Suprapubic skin (tissue), 4 donors: ENCODE measurements at places on chromosomes 11 and 22. TPM values are rescaled to one million over a fixed set of nuclear protein-coding genes. Genes with fewer than 3 reads are reported as not detected.

GRCh38 chr11:27642954-27643353 lies 57.3 kb downstream of the BDNF start:
- H3K27me3 ChIP-seq = no peaks in the 10 kb centered on the region
- no peak overlapping the region for H3K4me3 ChIP-seq
- no peak overlapping the region for H3K27ac ChIP-seq

GRCh38 chr11:75155570-75156422 lies 4.9 kb downstream of the SLCO2B1 start:
- no peak overlapping the region for H3K27ac ChIP-seq
- H3K27me3 ChIP-seq = no peaks in the 10 kb centered on the region
- peaks cover 24% of the 10 kb centered on the region for H3K4me1 ChIP-seq
- H3K36me3 ChIP-seq = no peaks in the 10 kb centered on the region
- H3K4me3 ChIP-seq = no peak overlapping the region
- no peak for DNase-seq

- DNase-seq = no peak
- peak overlapping the region; percentile 30 for H3K4me3 ChIP-seq
- H3K4me1 ChIP-seq = peaks cover 53% of the 10 kb centered on the region
These were observed 2.1 kb downstream of the ROBO4 start for GRCh38 chr11:124895471-124895971.

The GSTT2B gene
- total RNA-seq = 13.5 TPM

- H3K27me3 ChIP-seq = no peaks in the 10 kb centered on the region
- no peak for DNase-seq
- H3K27ac ChIP-seq = no peak overlapping the region
- no peaks in the 10 kb centered on the region for H3K36me3 ChIP-seq
These were observed 4.0 kb downstream of the LRP4 start for GRCh38 chr11:46914363-46914762.

GRCh38 chr11:107337917-107338316 lies 119.7 kb downstream of the CWF19L2 start:
- H3K27me3 ChIP-seq = no peaks in the 10 kb centered on the region
- H3K36me3 ChIP-seq = peaks cover 9% of the 10 kb centered on the region
- H3K4me1 ChIP-seq = no peaks in the 10 kb centered on the region
- H3K27ac ChIP-seq = no peak overlapping the region
- DNase-seq = no peak

DNA sequence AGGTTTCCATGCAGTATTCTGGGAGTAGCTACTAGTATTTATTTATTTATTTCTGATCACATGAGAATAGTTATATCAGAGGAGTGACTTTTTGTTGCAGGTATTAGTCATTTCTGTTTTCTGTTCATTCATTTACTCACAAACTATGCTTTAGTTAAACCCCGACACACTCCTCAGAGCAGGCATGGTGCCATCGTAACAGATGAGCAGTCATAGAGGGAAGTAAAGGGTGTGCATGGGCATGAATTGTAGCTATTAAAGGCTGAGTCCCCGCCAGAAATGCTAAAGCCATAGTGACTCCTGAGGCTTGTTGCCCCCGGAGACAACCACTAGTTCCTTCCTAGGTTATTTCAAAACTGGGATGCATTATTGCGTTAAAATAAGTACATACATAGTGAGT lies 10.6 kb downstream of the JHY start:
- no peaks in the 10 kb centered on the region for H3K27me3 ChIP-seq
- no peak for DNase-seq
- no peaks in the 10 kb centered on the region for H3K4me1 ChIP-seq

DNA sequence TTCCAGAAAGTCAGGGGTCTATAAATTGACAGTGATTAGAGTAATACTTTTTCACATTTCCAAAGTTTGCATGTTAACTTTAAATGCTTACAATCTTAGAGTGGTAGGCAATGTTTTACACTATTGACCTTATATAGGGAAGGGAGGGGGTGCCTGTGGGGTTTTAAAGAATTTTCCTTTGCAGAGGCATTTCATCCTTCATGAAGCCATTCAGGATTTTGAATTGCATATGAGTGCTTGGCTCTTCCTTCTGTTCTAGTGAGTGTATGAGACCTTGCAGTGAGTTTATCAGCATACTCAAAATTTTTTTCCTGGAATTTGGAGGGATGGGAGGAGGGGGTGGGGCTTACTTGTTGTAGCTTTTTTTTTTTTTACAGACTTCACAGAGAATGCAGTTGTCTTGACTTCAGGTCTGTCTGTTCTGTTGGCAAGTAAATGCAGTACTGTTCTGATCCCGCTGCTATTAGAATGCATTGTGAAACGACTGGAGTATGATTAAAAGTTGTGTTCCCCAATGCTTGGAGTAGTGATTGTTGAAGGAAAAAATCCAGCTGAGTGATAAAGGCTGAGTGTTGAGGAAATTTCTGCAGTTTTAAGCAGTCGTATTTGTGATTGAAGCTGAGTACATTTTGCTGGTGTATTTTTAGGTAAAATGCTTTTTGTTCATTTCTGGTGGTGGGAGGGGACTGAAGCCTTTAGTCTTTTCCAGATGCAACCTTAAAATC lies 5.3 kb downstream of the MALAT1 start:
- no peak for DNase-seq
- no peaks in the 10 kb centered on the region for H3K27me3 ChIP-seq

The SYT13 gene
- 1.8 TPM for total RNA-seq

The MRGPRX4 gene
- total RNA-seq = not detected

DNA sequence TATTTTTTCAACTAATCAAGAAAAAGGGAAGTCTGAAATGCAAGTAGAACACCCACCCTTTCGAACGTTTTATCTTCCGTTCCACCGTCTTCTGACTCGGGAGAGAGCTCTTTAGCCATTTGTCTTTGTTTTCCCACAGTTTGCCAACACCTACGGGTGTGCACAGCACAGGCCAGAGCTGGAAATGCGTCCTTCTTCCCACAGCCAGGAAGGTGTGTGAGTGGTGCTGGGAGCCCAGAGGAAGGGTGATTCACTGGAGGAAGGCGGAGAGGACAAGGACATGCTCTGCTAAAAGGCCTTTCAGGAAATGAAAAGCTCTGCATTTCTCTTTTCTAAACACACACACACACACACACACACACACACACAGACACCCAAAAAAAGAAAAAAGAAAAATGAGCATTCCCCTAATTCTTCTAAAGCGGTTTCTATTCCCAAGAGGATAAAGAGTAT lies 18.5 kb downstream of the ENDOD1 start:
- H3K27me3 ChIP-seq = no peaks in the 10 kb centered on the region
- H3K4me3 ChIP-seq = peak overlapping the region; percentile 31
- peaks cover 55% of the 10 kb centered on the region for H3K4me1 ChIP-seq
- H3K27ac ChIP-seq = peak overlapping the region; percentile 87

The RCN1 gene
- 28.6 TPM for total RNA-seq

DNA sequence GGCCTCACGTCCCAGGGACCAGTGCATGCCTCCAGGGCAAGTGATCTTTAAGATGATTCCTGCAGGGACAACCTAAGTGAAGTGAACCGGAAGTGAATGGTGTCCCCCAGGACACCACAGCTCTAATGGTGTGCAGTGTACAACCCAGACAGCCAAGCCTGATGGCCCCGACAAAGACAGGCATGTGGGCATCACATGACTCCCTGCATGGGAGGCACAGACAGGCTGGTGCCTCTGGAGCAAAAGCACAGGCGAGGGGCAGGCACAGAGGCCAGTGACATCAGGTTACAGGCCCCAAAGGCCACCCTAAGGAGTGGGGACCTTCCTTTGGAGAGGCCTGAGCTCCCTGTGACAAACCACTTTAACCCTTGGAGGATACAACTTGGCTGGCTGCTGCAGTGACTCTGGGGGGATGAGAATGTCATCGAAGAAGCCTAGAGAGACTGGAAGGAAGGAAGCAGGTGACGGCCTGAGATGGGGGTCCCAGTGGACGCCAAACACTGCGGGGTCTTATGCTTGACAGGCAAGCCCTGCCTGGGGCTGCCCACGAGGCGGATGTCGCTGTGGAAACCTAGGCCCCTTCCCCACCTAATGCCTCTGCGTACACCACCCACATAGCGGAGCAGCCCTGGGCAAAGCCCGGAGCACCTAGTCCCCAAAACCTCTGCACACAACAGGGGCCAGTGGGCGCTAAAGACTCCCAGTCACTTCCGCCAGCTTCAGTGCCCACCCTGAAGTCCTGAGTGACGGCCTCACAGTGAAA lies 12.4 kb downstream of the POLR3H start:
- H3K4me3 ChIP-seq = no peak overlapping the region
- H3K36me3 ChIP-seq = peaks cover 70% of the 10 kb centered on the region
- H3K4me1 ChIP-seq = peaks cover 10% of the 10 kb centered on the region

GRCh38 chr22:35596821-35597220 lies 20.3 kb downstream of the MB start:
- no peaks in the 10 kb centered on the region for H3K4me1 ChIP-seq
- no peaks in the 10 kb centered on the region for H3K27me3 ChIP-seq
- no peak for DNase-seq
- H3K36me3 ChIP-seq = no peaks in the 10 kb centered on the region

The ELMOD1 gene
- 46.5 TPM for total RNA-seq

GRCh38 chr11:78313181-78313795 lies 104.3 kb downstream of the GAB2 start:
- H3K27me3 ChIP-seq = no peaks in the 10 kb centered on the region
- no peak for DNase-seq

DNA sequence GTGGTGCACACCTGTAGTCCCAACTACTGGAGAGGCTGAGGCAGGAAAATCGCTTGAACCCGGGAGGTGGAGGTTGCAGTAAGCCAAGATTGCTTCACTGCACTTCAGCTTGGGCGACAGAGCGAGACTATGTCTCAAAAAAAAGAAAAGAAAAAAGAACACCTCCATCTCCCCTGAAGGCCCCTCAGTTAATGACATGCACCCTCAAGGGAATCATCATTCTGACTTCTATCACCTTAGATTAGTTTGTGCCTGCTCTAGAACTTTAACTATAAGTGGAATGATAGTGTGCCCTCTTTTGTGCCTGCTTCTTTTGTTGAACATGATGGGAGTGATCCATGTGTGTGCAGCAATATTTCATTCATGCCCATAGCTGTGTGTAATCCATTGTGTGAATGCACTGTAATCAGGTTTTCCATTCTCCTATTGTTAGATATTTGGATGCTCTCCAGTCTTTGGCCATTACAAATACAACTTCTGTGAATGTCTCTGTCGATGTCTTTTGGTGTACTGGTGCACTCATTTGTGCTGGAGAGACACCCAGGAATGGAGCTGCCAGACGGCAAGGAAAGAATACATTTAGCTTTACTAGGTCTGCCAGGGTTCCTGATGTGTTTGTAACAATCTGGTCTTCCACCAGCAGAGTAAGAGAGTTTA lies 883 bp upstream of the VPREB3 start:
- H3K4me3 ChIP-seq = no peak overlapping the region
- no peak for DNase-seq
- peaks cover 15% of the 10 kb centered on the region for H3K4me1 ChIP-seq
- H3K27ac ChIP-seq = no peak overlapping the region

GRCh38 chr11:65053827-65054508 lies 4.4 kb downstream of the NAALADL1 start:
- no peaks in the 10 kb centered on the region for H3K36me3 ChIP-seq
- H3K4me1 ChIP-seq = no peaks in the 10 kb centered on the region
- no peak for DNase-seq
- H3K4me3 ChIP-seq = no peak overlapping the region

- H3K27ac ChIP-seq = no peak overlapping the region
- DNase-seq = no peak
- no peak overlapping the region for H3K4me3 ChIP-seq
- H3K4me1 ChIP-seq = no peaks in the 10 kb centered on the region
- H3K27me3 ChIP-seq = no peaks in the 10 kb centered on the region
These were observed 33.0 kb downstream of the GAS2 start for GRCh38 chr11:22699388-22699787.

DNA sequence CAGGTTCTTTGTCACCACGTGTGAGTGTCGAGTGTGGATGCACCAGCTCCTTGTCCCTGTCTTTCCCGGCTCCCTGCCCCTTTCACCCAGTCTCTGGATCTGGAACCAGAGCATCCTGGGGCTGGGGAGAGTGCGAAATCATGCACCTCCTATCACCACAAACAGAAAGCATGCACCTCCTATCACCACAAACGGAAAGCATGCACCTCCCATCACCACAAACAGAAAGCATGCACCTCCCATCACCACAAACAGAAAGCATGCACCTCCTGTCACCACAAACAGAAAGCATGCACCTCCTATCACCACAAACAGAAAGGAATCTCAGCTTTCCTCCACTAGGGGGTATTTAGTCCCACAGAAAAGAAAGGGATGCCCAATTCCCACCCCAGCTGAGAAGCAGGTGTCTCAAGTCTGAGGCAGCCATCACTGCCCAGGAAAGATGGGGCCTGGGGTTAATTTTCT lies 5.9 kb upstream of the GLB1L3 start:
- H3K4me1 ChIP-seq = peaks cover 23% of the 10 kb centered on the region
- H3K27me3 ChIP-seq = peaks cover 54% of the 10 kb centered on the region
- H3K27ac ChIP-seq = no peak overlapping the region
- no peak overlapping the region for H3K4me3 ChIP-seq

DNA sequence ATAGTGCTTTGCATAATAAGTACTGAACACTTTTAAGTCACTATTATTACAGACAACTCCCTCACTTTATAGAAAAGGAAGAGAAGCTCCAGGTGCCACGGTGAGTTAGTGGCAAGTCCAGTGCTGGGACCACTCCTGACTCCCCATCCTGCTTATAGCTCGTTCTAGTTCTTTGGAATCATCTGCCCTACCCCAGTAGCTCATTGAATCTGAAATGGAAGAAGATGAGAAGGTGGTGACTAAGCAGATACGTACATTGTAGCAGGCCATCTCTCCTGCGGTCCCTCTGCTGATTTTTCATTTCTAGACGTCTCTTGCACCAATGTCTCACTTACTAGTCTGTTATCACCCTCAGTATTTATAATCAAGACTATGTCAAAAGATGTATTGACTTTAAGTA lies 21.6 kb downstream of the MMP20 start:
- H3K36me3 ChIP-seq = no peaks in the 10 kb centered on the region
- H3K27me3 ChIP-seq = no peaks in the 10 kb centered on the region
- no peaks in the 10 kb centered on the region for H3K4me1 ChIP-seq
- peak overlapping the region; percentile 63 for H3K27ac ChIP-seq
- no peak for DNase-seq

- peak overlapping the region; percentile 95 for H3K27ac ChIP-seq
- H3K27me3 ChIP-seq = no peaks in the 10 kb centered on the region
- peaks cover 40% of the 10 kb centered on the region for H3K4me1 ChIP-seq
- H3K36me3 ChIP-seq = no peaks in the 10 kb centered on the region
- no peak for DNase-seq
These were observed 1.7 kb downstream of the STX3 start for GRCh38 chr11:59756845-59757244.

GRCh38 chr11:77091146-77091940 lies 11.3 kb upstream of the OMP start:
- H3K4me1 ChIP-seq = peaks cover 23% of the 10 kb centered on the region
- H3K36me3 ChIP-seq = no peaks in the 10 kb centered on the region
- no peaks in the 10 kb centered on the region for H3K27me3 ChIP-seq
- no peak overlapping the region for H3K27ac ChIP-seq

DNA sequence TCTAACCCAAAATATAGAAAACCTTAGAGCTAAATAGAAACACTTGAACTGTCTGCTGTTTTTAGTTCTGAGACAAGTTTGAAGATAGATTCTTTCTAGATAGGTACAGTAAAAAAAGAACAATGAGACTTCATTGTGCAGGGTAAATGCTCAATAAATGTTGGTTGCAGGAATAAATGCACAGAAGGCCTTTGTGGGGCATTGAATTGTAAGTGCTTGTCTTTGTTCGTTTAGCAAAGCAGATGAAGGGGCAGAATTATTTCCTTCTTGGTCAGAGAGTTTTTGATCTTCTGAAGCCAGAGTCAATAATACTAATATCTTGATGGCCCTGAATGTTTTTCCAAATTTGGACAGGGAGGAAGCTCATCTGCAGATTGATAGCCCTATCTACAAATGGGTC lies 340.4 kb downstream of the OPCML start:
- DNase-seq = no peak
- no peaks in the 10 kb centered on the region for H3K36me3 ChIP-seq
- H3K27me3 ChIP-seq = no peaks in the 10 kb centered on the region
- no peak overlapping the region for H3K4me3 ChIP-seq
- H3K4me1 ChIP-seq = no peaks in the 10 kb centered on the region

The HBB gene
- 3.7 TPM for total RNA-seq

The HEPN1 gene
- not detected for total RNA-seq
